ENCODE measurements at places on chromosomes 1 and 21.
A peak's percentile ranks its signal among the peaks of the same experiment; 100 is the strongest.

GRCh38 chr1:172885411-172885810 lies 165.3 kb downstream of the TNFSF18 start:
- H3K4me3 ChIP-seq = no peak overlapping the region
- H3K27me3 ChIP-seq = no peaks in the 10 kb centered on the region
- no peak overlapping the region for H3K27ac ChIP-seq
- H3K36me3 ChIP-seq = no peaks in the 10 kb centered on the region
- peaks cover 4% of the 10 kb centered on the region for H3K4me1 ChIP-seq

DNA sequence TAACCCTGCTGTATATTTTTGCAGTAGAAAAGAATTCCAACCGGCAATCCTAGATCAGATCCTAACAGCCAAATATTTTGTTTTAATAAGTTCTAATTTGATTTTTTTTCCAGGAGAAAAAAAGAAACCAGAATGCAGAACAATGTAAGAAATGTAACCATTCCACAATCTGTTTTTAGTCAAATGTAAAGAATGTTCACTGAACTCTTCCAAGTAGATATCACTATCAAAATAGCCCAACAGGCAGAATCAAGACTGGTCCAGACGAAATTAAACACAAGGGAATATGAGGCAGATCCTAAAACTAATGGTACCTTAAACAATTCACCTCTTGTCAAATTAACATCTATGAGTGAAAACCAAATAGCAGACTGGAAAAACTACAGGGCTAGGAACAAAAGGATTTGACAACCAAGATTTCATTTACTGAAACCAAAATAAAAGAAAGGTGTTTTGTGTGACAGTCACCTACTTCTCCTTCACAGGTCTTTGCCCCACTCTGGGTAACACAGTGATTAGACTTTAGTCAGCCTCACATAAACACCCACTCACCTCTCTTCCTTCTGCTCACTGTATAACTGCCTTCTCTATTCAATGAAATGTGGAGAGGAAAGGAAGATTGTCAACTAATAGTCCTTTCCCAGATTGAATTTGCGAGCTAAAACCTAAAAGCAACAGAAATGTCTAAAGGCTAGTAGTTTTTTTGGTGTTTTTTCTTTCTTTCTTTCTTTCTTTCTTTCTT lies 137.9 kb downstream of the FAF1 start:
- H3K4me3 ChIP-seq = no peak overlapping the region
- DNase-seq = no peak
- H3K4me1 ChIP-seq = no peaks in the 10 kb centered on the region
- H3K27ac ChIP-seq = no peak overlapping the region
- H3K27me3 ChIP-seq = no peaks in the 10 kb centered on the region

DNA sequence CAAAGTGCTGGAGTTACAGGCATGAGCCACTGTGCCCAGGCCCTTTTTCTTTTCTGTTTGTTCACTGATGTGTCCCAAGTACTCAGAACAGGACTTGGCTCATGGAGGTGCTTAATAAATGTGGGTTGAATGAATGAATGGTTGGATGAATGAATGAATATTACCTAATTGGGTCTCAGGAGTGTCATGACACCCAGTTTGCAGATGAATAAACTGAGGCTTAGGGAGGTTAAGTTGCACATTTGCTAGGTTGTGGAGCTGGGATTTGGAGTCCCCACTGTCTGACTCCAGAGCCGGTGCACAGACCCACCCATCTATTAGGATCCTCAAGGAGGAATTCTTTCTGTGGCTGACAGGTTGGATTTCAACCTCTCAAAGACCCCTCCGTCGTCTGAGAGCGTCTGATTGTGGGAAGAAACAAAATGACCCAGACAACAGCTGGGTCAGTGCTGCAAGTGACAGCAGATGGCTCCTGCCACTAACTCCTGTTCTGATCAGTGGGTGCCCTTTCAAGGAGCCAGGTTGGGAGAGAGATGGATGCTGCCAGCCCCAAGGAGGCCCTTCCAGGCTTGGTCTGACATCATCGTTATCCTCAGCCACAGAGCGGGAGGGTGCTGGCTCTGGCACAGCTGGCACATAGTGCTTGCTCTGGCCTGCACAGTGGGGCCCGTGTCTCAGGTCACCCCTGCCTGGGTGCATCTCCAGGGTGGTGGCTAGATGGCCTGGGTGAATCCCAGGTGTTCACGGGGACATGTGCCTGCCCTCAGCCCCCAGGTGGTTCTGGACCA lies 24.2 kb downstream of the ARHGEF10L start:
- DNase-seq = no peak
- no peaks in the 10 kb centered on the region for H3K36me3 ChIP-seq
- no peak overlapping the region for H3K27ac ChIP-seq

DNA sequence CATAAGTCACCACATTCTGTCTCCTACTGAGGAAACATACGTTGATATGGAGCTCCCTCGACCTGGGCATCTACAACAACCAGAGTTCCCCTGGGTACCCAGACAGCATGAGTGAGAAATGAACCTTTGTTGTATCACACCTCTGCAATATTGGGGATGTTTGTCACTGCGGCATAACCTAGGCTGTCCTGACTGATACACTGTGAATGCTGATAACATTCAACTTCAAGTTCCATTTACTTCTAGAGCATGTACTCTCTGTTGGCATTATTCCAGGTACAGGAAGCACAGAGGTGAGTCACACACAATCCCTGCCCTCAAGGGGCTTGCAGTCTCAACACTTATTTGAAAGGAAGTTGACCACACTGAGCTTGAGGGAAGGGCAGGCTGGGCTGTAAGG lies 65.6 kb downstream of the HTR6 start:
- no peak overlapping the region for H3K4me3 ChIP-seq
- H3K36me3 ChIP-seq = no peaks in the 10 kb centered on the region
- H3K27ac ChIP-seq = no peak overlapping the region
- no peaks in the 10 kb centered on the region for H3K4me1 ChIP-seq
- DNase-seq = no peak

DNA sequence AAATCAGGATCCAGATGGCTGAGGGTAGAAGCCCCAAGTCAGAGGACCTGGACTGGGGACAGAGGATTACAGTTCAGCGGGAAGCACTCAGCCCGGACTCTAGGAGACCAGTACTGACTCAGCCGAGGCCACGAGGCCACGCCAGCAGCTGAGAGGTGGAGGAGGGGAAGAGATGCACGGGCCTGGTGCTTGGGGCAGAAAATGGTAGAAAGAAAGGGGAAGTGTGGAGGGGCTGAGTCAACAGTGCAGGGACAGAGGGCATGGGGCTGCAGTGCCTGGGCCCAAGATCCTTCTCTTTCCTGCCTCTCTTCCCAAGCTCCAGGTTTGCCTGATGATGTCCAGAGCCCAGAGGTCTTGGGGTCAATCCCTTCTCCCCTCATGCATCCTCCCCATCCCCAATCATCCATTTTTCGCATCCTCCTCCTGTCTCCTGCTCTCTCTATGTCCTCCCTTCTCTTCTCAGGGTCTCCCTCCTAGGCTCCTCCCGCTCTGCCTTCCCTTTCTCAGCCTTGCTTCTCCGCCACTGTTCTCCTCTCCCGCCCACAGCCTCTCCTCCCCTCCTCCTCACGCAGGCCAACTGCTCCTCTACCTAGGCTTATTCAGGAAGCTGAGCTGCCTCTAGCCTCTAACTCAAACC lies 7.7 kb downstream of the ARHGEF2 start:
- H3K27ac ChIP-seq = peak overlapping the region; percentile 95
- H3K4me3 ChIP-seq = peak overlapping the region; percentile 25
- H3K27me3 ChIP-seq = no peaks in the 10 kb centered on the region
- peaks cover 94% of the 10 kb centered on the region for H3K4me1 ChIP-seq
- DNase-seq = peak; percentile 75
- H3K36me3 ChIP-seq = peaks cover 71% of the 10 kb centered on the region

DNA sequence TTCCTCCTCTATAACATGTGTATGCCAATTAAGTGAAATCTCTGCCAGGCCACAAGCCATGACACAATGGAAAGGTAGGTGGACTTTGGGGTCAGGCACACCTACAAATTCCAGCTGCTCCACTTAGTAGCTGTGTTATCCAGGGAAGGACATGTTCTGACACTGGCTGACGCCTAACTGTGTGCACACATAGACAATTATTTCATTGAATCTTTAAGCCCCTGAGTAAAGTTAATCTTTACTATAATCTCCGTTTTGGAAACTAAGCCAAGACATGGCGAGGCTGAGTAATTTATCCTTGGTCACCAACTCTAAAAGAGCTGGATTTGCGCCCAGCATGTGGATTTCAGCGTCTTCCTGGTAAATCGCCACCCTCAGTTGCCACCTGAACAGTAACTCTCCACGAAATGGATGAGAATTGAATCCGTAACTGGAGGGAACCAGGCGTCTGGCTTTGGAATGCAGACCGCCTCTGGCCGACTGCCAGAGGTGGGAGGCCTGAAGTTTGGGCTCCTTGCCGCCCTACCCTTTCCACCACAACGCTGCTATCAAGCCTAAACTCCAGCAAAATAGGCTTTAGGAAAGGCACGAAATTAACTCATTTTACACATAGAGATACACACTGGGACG lies 888 bp upstream of the SNRPE start:
- no peak overlapping the region for H3K27ac ChIP-seq
- H3K4me3 ChIP-seq = no peak overlapping the region
- DNase-seq = no peak
- peaks cover 25% of the 10 kb centered on the region for H3K36me3 ChIP-seq

- H3K36me3 ChIP-seq = no peaks in the 10 kb centered on the region
- H3K27ac ChIP-seq = no peak overlapping the region
- no peak for DNase-seq
- no peaks in the 10 kb centered on the region for H3K4me1 ChIP-seq
- H3K4me3 ChIP-seq = no peak overlapping the region
Observed at GRCh38 chr1:70497152-70497551, 86.1 kb downstream of the CTH start.

GRCh38 chr1:234842726-234843641 lies 233.0 kb upstream of the IRF2BP2 start:
- H3K36me3 ChIP-seq = no peaks in the 10 kb centered on the region
- H3K4me3 ChIP-seq = no peak overlapping the region
- no peaks in the 10 kb centered on the region for H3K27me3 ChIP-seq
- H3K27ac ChIP-seq = peak overlapping the region; percentile 51
- H3K4me1 ChIP-seq = peaks cover 81% of the 10 kb centered on the region

DNA sequence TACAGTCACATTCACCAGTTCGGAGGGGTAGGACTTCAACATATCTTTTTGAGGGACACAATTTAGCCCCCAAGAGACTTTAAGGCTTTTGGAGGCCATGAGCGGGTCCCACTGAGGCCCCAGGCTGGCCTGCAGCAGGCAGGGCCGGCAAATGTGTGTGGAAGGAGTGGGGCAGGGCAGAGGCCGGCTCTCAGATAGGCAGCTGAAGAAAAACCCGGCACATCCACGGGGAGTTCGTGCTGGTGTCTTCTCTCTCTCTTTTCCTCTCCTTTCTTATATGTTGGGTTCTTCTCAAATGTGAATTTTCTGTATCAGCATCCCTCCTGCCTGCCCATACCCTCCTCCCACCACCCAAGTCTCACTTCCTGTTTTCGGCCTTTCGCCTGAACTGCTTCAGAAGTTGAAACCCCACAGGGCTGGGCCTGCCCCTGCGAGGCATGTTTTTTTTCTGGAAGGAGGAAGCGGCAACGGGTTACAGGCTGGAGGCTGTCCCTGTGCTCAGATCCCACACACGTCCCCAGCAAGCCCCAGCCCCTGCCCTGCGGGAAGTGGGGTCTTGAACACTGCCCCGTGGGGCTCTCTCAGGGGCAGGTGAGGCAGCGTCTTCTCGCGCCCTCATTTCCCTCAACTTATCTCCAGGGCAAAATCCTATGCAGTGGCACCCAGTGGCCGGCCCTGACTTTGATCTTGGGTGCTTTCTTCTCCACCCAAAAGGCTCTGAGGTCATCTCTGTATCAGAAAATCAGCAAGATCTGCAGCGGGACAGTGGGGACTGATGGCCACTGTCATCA lies 9.7 kb upstream of the UMODL1 start:
- no peaks in the 10 kb centered on the region for H3K36me3 ChIP-seq
- H3K4me3 ChIP-seq = peak overlapping the region; percentile 14
- peaks cover 12% of the 10 kb centered on the region for H3K4me1 ChIP-seq
- peak; percentile 85 for DNase-seq
- no peaks in the 10 kb centered on the region for H3K27me3 ChIP-seq
- H3K27ac ChIP-seq = peak overlapping the region; percentile 87

DNA sequence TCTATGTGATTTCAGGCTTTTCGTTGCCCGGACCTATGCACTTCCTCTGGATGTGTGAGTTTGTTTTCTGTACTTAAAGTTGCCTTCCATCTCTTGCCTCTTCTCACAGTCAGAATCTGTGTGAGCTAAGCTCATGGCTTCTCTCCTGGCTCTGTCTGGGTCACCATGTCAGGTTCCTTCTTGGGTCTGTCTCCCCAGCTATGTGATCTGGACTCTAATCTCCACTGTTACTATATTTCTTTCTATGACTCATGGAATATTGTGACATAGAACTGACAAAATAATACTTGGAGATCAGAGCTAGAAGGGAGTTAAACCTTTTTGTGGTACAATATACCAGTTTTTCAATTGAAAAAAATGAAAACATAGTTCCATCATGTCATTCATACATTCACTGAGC lies 172.7 kb upstream of the FGGY start:
- no peaks in the 10 kb centered on the region for H3K36me3 ChIP-seq
- no peak overlapping the region for H3K4me3 ChIP-seq
- DNase-seq = no peak

- no peaks in the 10 kb centered on the region for H3K27me3 ChIP-seq
- H3K4me1 ChIP-seq = peaks cover 24% of the 10 kb centered on the region
- H3K36me3 ChIP-seq = no peaks in the 10 kb centered on the region
- H3K27ac ChIP-seq = no peak overlapping the region
Observed at GRCh38 chr1:58903514-58904298, 119.9 kb upstream of the JUN start.

DNA sequence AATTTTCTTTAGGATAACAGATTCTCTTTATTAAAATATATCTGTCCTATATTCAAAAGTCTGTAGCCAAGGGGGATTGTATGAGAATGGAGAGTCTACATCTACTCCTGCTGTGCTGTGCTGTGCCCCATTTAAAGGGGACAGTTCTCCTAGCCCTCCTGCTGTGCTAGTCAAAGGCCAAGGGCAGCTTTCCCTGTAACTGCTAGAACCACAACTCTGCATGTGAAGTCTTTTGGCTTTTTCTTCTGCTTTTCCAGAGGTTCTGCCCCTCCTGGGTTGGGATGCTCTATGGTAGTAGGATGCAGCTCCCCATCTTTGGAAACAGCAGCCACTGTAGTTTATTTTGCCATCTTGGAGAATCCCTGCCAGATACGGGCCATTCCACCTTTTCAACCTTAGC lies 197.5 kb upstream of the JUN start:
- no peak for DNase-seq
- peaks cover 13% of the 10 kb centered on the region for H3K4me1 ChIP-seq
- no peak overlapping the region for H3K4me3 ChIP-seq
- H3K36me3 ChIP-seq = no peaks in the 10 kb centered on the region

DNA sequence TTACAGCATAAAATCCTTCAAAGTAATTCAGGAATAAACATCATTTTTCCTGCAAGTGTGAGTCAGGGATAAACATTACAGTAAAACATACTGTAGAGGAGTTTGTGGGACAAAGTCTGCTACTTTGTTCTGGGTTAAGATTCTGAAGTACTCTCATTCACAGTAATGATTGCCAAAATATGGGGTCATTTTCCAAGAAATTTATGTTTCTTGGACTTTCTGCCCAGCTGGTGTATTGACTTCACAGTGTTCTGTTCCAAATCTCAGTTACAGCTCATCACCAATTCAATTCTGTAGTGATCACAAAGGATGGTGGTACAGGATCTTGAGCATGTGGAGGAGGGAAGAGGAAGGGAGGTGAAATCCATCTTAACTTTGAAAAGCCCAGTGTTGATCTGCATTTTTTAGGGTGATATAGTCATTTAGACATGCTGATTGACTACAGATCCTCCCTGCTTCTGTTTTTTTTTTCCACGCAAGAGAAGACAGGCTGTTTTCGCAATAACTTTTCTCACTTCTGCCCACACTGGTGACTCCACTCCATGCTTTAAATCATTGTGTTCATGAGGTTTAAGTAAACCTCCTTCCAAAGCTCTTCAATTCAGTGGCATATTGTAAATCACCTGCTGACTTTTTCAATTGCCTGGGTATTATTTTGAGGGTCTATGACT lies 60.4 kb upstream of the C1orf53 start:
- no peak overlapping the region for H3K4me3 ChIP-seq
- H3K4me1 ChIP-seq = no peaks in the 10 kb centered on the region
- H3K36me3 ChIP-seq = no peaks in the 10 kb centered on the region
- H3K27ac ChIP-seq = no peak overlapping the region
- H3K27me3 ChIP-seq = no peaks in the 10 kb centered on the region
